D721Med (cell line): ENCODE measurements at places on chromosomes 16 and 17.
A peak's percentile ranks its signal among the peaks of the same experiment; 100 is the strongest.

DNA sequence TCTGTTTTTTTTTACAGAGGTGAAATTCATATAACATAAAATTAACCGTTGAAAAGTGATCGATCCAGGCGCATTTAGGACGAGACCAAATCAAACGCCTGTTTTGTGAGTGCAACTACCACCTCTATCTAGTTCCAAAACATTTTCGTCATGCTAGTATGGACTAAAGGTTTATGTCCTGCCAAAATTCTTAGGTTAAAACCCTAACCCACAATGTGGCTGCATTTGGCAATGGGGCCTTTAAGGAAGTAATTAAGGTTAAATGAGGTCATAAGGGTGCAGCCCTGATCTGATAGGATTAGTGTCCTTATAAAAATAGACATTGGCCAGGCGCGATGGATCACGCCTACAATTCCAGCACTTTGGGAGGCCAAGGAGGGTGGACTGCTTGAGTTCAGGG, 32.8 kb upstream of the RCVRN start:
- no peak for DNase-seq

DNA sequence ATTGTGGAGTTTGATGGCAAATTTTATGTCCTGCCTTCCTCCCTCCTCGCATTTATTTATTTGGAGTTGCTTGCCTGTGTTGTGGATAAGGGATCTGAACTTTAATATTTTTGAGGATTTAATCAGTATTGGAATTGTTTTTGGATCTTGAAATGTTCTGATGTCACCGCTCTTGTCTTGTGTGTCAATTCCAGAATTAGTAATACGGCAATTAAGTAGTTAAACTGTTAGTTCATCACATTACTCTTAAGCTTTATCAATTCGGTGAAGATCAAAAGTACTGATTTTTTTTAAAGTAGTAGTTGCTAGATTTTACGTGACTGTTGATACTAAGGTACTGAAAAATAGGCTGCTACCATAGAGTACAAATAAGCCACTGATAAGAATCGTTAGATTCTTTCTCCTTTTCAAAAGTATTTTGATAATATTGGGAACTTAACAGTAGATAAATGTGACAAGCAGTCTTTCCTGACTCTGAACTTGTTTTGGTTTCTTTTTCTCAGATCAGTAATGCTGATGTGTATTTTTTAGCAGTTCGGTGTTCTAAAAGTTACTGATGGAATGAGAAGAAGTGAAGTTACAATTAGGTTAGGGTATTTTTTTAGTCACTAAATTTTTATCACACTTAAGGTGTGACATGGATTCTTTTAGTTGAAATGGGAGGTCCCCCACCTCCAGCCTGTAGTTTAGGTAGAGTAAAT, 2.0 kb downstream of the RBBP6 start:
- DNase-seq: no peak

- DNase-seq: no peak
Observed at GRCh38 chr16:50183316-50183715, 30.2 kb downstream of the TENT4B start.

DNA sequence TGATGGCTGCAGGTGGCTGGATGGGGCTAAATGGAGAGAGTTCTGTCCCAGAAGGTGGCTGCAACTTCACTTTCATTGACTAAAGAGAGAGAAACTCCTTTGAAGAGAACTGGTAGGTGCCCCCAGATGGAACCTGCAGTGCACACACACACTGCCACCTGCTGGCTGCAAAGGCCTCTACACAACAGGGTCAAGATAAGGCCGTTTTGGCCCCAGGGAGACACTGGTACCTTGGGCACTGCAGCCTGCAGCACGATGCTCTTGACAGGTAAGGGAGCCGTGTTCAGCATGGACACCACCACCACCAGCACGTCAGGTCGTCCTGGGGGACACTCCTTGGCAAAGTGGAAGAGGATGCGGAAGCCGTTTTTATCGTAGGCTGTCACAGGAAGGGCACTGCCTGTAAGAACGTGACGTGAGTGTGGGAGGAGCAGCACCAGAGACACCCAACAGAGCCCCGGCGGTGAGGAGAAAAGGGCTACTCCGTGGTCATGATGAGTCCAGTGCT, 22.7 kb downstream of the GGA3 start:
- peak; percentile 80 for DNase-seq

GRCh38 chr16:81239367-81240121, 1.1 kb downstream of the BCO1 start:
- DNase-seq: no peak

- no peak for DNase-seq
Observed at GRCh38 chr17:8835106-8835505, 32.4 kb downstream of the PIK3R6 start.

DNA sequence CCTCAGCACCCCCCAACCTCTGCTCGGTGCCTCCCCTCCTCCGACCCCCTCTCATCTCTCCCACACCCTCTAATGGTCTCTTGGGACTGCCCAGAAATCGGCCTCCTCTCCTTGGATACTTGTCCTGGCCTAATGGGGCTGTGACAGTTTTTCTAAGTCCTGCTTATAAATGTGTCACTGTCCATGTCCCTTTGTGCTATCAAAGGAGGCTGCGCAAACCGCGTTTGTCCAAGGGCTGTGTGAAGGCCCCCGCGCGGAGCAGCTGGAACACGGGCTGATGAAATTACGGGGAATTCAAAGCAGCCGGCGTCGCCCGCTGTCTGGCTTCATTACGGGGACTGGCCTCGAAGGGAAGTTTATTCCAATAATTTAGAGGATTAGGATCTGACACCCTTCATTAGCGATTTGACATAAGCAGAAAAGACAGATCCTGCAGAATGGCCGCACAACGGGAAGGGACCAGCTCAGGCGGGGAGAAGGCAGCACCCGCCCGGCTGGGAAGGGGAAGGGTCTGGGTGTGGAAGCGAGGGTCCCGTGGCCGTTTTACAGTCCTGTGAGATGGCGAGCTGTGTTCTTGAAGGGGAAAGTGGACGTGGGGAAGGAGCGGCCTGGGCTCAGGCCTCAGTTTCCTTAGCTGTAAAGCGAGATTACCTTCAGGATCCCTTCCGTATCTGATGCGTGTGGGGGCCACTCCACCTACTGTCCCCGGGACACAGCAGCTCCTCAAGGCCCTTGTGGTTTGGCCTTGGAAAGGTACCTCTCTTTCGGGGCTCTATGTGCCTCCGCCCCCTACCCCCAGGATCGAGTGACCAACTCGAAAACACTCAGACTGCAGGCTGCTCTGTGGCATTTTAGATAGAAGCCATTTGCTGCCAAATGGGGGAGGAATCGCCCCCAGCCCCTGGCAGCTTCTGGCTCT, 1.6 kb upstream of the WFIKKN2 start:
- DNase-seq: peak; percentile 58

- DNase-seq: no peak
Observed at GRCh38 chr16:11546608-11547061, 40.1 kb downstream of the LITAF start.

DNA sequence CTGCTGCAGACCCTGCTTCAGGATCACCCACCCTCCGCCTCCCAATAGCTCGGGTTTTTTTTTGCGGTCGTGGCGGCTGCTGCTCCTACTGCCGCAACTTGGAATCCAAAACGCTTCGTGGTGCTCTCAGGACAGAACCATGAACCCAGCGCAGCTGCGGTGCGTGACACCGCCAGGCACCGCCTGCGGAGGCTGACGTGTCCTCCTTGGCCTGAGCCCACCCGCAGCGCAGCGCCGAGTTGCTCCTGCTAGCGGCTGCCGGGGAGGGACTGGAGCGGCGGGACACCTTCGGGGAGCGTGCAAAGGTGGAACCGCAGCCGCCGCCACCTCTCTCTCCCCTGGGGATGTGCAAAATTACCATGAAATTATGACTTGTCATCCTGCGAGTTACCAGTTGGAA, 1893.0 kb downstream of the TP53TG3F start:
- DNase-seq: no peak

DNA sequence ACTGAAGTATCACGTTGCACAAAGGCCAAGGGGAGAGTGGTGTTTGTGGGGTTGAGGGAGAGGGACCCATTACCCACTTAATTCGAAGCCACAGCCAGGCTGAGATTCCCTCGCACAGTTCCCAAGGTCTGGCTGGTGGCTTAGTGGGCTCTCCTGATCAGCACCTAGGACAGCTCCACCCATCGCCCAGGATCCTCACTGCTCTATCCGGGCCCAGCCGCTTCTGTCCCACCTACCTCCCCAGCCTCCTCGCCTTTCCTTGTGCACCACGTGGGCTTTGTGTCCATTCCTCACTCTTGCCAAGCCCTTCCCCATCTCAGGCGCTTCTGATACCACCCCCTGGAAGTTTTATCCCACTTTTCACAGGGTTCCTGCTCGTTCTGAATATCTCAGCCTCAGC, 163.5 kb downstream of the CCT6B start:
- no peak for DNase-seq

DNA sequence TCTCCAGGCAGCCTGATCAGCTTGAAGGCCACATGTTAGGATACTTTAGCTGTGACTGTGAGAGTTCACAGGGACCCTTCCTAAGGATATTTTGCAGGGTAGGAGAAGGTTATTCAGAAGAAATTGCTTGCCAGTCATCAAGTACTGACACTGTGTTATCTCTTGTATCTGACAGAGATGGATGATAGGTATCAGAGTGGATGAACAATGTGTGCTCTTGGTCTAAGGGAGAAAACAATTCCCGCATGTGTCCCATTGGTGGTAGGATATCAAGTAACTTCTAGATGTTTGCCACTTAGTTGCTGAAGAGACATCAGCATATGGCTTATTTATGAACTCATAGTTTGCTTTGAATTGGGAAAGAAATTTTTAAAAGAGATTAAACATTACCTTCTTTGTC, 219.3 kb downstream of the SPECC1 start:
- DNase-seq: no peak

DNA sequence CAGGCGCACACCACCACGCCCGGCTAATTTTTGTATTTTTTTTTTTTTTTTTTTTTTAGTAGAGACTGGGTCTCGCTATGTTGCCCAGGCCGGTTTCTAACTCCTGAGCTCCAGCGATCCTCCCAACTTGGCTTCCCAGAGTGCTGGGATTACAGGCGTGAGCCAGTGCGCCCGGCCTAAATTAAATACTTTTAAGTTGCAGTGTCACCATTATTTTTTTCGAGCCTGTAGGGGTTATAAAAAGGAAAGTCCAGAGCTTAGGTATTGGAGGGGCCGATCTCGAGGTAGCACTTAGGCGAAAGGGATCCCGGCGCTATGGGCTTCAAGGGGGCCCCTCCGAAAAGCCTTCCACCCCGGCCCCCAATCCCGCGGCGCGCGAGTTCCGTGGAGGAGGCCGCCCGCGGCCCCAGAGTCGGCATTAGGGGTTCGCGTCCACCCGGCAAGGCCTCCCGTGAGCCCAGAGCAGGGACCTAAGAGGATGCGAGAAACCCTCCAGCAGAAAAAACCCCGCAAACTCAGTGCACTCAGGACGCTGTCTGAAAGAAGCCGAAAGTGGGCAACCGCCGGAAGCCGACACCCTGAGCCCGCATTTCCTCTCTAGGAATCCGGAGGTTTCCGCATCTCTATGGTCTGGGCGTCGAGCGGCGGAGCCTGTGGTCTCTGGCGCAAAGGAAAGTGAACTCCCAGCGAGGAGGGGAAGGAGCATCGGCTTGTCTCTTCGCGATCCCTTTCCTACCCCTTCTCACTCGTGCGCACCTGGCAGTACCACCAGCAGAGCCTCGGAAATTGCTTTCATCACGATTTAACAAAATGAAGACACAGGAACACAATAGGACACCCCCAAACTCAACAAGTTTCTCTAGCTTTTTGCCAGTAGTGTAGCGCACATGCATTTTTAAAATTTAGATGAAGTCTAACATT, 14.1 kb upstream of the RGS9 start:
- peak; percentile 71 for DNase-seq

DNA sequence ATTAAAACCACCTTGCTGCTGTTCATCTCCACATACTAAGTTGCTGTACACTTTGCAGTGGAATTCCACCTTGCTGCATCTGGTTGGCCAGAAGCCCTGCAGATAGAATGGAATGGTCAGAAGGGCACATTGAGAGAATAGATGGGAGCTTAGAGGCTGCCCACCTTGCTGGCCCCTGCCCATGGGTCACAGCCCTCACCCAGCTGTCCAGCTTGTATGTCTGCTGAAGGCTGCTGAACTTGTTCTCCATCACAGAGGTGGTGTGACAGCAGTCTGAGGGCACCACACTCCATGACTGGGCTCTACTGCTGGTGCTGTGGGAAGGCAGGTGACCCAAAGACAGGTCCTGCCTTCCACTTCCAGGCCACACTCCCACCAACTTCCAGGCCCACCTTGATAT, 1755.4 kb downstream of the TP53TG3F start:
- DNase-seq: no peak
